T-helper 1 cell (primary cell): ENCODE measurements at places on chromosomes 7 and 10.
A peak's percentile ranks its signal among the peaks of the same experiment; 100 is the strongest.

- no peak for DNase-seq
Observed at GRCh38 chr10:125084191-125084613, 76.2 kb downstream of the CTBP2 start.

DNA sequence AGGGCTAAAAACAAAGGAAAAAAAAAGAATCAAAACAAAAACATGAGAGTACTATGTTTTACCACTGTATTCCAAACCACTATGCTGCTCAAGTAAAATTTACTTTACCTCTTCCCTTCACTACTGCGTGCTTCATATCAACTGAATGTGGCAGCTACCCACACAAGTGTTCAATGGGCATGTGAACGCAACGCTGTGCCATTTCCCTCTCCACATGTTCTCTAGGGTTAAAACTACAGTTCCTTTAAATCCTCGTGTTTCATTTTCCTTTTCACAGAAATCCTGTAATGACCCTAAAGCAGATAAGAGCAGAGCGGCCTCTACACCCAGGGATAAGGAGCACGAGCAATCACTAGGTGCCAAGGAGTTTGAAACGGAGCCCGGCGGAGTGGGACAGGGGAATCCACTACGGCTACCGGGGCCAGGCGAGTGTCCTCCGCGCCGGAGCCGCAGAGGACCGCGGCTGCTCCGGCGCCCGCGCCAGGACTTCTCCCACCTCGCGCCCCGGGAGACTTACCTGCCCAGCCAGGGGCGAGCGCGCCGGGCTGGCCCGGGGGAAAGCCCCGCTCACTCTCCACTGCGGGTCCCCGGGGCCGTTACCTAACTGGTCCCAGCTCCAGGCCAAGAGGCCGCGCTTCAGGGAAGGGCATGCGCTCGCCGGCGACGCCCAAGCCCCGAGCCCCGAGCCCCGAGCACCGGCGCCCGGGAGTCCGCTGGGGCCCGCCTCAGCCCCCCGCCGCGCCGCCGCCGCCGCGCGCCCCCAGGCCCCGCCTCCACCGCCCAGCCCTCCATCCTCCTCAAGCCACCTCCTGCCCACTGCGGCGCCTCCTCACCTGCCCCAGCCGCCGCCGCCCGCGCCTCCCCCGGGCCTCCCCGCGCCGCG is 711 bp downstream of the NAMPT start:
- DNase-seq: peak; percentile 26

DNA sequence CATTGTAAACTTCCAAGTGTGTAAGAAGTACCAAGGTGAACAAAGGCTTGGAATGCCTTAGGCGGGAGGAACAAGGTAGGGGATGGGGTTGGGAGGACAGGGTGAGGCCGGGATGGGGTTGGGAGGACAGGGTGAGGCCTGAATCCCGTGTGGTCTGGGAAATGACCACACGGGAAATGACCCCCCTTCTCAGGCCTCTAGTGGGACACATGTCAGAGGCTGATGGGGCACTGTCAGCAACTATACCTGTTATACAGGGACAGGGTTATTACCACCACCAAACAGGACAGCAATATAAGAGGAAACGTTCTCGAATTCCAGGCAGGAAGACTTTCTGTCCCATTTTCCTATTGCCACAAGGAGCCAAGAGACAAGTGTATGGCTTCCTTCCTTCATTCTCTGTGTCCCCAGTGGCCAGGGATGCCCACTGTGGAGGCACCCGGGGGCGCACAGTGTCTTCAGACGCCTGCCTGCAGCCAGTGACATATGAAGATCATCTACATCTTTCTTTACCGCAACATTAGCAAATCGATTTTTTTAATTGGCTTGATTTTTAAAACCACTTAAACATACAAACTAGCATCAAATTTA is 1.3 kb downstream of the MKI67 start:
- DNase-seq: no peak

GRCh38 chr7:78794101-78794500 is 659.4 kb downstream of the MAGI2 start:
- DNase-seq: no peak

DNA sequence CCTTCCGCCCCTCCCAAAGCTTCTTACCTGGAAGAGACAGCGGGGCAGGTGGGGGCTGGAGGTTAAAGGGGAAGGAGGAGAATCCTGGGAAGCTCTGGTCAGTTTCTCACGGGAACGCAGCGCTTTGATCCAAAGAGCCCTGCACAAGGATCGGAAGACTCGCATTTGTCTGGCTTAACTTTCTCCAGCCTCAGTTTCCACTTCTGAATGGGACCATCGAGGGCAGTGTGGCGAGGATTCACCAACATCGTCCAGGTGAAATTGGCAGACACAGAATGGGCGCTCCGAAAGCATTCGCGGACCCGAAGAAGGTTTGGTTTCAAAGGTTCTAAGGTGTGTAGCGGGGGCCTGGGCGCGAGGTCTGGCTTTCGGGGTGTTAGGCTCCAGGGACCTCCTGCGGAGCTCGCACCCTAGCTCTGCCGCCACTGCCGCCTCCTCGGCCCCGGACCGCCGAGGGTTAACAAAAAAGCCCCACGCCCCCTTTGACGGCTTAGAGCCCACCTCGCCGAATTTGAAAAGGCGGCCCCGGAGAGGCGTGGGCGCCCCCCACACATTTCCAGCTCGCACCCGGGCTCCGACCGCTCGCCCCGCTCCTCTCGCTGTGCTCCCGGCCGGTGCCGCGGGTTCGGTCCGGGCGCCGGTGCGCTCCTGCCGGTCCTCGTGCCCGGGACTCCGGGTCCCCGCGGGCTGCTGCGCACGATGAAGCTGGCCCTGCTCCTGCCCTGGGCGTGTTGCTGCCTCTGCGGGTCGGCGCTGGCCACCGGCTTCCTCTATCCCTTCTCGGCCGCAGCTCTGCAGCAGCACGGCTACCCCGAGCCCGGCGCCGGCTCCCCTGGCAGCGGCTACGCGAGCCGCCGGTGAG is at the start of gene COL26A1:
TSS of gene COL26A1 (plus strand) at position 542 of the 862 bp plus-strand sequence. CDS start at position 700, 158 bp downstream.
- DNase-seq: no peak

- no peak for DNase-seq
Observed at GRCh38 chr10:122474131-122474818, 12.9 kb downstream of the HTRA1 start.

GRCh38 chr10:76436981-76437380 is 1005.6 kb downstream of the LRMDA start:
- DNase-seq: no peak

DNA sequence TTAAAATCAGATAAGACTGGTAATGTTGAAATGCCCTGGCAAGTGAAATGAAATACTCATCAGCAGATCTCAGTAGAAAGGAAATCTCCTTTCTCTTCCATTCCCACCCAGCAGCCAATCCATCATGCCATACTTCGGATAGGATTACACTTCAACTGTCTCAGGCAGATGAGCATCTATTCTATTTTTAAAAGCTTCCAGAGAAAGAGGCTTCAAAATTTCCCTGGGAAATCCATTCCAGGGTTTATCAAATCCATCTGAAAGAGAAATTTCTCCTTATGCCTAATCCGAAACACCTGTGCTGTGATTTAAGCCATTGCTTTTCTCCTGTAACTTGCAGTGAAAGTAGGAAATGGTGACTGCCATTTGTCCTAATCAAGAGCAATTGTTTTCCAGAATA is 60.4 kb upstream of the RAPGEF5 start:
- DNase-seq: no peak

DNA sequence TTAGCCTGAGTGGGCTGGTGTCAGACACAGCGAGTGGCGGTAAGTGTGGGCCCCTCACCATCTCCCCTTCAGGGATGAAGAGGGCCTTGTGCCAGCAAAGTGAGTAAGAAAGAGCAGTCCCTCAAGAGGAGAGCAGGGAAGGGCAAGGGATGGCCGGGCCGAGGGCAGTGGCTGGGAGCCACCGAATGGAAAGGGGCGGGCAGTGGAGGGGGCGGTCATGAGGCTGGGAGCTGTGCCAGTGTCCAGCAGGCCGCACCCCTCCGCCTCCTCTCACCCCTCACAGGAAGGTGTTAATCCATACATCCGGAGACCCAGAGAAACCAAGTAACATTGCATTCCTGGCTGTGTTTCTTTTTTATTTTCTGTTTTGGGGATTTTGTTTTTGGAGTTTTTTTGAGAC is 28.6 kb upstream of the RASGEF1A start:
- DNase-seq: no peak

GRCh38 chr7:15932318-15932717 is 245.8 kb upstream of the MEOX2 start:
- no peak for DNase-seq

- DNase-seq: peak; percentile 72
Observed at GRCh38 chr7:140924019-140924820, 509 bp downstream of the BRAF start.

GRCh38 chr7:98785929-98786571 is 83.8 kb downstream of the TMEM130 start:
- no peak for DNase-seq

GRCh38 chr7:96953676-96954513 is 51.5 kb upstream of the DLX6 start:
- DNase-seq: no peak

DNA sequence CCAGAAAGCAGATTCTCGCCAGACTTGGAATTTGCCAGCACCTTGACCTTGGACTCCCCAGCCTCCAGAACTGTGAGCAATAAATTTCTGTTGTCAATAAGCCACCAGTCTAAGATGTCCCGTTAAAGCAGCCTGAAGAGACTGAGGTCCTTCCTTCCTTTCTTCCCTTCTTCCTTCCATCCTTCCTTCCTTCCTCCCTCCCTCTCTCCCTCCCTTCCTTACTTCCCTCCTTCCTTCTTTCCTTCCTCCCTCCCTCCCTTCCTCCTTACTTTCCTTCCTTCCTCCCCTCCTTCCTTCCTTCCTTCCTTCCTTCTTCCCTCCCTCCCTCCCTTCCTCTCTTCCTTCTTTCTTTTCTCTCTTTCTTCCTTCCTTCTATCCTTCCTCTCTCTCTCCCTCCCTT is 66.4 kb downstream of the NPTX2 start:
- no peak for DNase-seq

GRCh38 chr10:72292223-72292691 is 18.5 kb downstream of the DDIT4 start:
- peak; percentile 69 for DNase-seq

GRCh38 chr10:3494131-3494837 is 290.7 kb downstream of the KLF6 start:
- no peak for DNase-seq

DNA sequence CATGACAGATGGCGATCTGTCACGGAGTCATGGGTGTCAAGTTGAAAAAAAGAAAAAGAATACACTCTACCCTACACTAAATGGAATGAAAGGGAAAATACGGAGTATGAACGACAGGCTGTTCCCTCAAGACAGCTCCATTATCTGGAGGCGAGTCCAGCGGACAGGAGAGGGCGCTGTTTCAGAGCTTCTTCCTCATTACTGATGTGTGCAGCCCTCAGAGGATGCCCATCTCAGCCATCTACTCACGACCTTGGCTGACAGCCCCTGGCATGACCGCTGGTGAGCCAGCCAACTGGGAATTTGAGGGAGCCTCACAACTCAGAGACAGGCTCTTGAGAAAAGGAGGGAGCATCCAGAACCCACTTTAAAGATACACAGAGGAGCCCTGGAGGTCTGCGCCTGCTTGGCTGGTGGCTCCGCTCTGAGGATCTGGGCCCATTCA is 49.6 kb upstream of the SMNDC1 start:
- peak; percentile 63 for DNase-seq

- DNase-seq: no peak
Observed at GRCh38 chr7:95925236-95925635, 152.9 kb downstream of the DYNC1I1 start.

DNA sequence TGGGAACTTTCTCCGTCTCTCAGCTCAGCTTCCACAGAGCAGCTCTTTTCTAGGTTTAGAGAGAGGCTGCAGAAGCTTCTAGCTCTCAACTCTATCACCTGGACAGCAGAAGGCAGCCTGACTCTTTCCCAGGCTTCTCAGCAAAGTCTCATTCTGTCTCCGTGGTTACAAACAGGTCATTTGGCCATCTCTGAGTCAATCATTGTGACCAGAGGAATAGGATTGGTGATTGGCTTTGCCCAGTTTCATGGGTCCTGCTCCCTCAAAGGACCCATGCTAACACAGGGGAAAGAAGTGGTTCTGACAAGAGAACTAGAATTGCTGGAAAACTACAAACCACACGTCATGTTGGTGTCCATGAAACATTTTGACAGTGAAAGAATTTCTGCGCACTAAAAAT is 43.6 kb downstream of the PRR15 start:
- no peak for DNase-seq

GRCh38 chr10:121631365-121632029 is 33.3 kb upstream of the FGFR2 start:
- DNase-seq: no peak

DNA sequence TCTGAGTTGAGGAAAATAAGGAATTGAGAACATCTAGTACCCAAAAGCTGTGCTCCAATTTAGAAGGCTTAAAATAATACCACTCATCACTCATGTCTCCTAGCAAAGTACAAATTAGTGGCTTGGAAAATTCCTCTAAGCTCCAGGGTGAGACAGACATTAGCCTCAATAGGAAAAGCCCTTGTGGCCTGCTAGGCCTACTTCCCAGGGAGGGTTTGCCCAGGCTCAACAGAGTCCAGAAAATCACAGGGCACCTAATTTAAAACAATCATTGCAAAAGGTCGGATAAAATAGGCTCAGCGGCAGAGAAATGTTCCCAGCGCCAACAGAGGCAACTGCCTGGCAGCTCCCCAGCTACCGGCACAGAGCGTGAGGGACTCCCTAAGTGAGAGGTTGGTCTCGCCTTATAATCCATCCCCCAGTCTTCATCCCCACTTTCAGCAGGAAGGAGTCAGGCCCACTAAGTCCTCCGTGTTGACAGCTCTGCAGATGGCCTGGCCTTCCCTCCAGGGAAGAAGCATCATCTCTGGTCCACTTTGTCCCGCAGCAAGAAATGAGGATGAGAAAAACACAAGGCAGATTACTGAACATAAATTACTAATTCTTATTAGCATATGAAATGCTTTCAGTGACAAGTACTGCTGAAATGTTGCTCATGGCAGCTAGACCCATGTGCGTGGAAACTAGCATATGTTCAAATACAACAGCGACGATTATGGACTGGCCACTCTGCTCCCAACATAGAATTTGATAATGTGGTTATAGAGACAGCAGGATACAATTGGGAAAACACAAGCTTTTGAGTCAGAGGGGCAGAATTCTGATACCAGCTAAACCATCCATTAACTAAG is 1177.7 kb upstream of the AUTS2 start:
- DNase-seq: no peak

DNA sequence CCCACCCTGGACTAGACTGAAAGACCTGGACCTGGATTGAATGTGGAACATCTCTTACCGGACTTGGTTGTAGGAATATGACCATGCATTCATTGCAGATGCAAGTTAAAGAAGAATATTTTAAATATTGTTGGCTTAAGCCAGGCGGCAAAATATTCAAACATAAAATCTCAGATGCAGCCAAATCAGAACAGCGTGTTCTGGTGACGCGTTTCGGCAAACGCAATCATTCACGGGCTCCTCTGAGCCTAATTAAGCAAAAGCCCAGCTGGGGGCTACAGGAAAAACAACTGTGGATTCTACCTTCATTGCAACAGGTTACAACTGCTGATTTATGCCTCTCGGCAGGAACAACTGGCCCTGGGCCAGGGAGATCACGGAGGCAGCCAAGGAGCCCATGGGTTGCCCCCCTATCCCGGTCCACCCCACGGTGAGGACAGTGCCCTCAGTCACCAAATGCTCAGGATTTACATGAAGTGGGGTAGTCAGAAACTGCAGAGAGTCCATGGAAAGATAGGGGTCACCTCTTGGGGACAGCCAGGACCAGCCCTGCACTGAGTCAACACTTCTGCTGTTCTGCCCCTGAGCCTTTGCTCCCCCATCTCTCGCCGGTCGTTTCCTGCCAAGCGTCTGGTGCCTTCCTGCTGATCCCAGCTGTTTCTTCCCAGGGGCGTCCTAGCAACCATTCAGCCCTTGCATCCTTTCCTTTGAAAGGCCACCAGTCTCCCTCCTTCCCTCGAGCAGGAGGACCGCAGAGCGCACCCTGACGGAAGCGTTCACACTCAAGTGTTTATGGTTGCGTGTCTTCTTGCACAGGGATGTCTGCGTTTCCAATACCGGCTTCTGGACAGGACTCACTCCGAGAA is 64.4 kb upstream of the SFMBT2 start:
- no peak for DNase-seq
